ENCODE measurements at places on chromosomes 16 and 17. TPM values are rescaled to one million over a fixed set of nuclear protein-coding genes. Genes with fewer than 3 reads are reported as not detected.

- H3K27ac ChIP-seq: no peak overlapping the region
- no peaks in the 10 kb centered on the region for H3K4me1 ChIP-seq
Measured at GRCh38 chr17:71759422-71760060, 361.3 kb upstream of the SOX9 start.

- H3K36me3 ChIP-seq: no peaks in the 10 kb centered on the region
- peaks cover 22% of the 10 kb centered on the region for H3K27me3 ChIP-seq
- no peak overlapping the region for H3K4me3 ChIP-seq
- DNase-seq: no peak
- H3K4me1 ChIP-seq: no peaks in the 10 kb centered on the region
- H3K27ac ChIP-seq: no peak overlapping the region
Measured at GRCh38 chr16:51143196-51143977, 7.7 kb downstream of the SALL1 start.

DNA sequence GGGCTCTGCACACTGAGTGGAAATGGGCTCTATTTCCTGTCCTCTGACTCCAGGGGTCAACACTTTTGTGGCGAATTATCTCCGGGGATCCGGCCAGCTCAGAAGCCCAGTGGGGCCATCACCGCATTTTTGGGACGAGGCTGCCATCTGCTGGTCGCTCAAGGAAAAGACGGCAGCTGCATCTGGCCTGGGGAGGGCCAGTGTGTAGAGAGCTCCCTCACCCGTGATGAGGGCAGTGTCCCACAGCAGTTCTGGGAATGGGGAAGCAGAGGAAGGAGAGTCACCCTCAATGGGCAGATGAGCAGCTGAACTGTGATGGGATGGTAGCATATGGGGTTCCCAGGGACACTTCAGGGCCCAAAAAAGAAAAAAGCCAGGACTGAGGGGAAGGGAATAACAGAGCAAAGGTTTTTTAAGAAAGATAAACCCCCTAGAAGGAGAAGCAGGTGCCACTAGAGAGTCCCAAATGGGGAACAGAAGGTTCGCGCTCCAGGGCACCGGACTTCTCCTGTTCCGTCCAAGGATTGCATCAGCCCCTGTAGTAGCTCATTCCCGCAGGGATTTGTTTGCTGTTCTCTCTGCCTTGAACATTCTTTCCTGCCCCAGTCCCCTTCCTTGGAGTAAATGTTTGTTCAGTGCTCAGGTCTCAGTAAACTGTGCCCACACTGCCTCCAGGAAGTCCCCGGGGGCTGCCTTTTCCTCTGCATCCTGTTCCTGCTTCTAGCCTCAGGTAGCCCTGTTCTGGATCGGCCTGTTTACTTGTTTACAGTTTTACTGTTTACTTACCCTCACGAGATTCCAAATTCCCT is 9.3 kb upstream of the ABCC12 start:
- no peak overlapping the region for H3K4me3 ChIP-seq
- no peaks in the 10 kb centered on the region for H3K36me3 ChIP-seq
- DNase-seq: peak; percentile 36
- no peak overlapping the region for H3K27ac ChIP-seq

GRCh38 chr17:52035336-52035915 is 123.1 kb downstream of the CA10 start:
- H3K4me1 ChIP-seq: no peaks in the 10 kb centered on the region
- no peak overlapping the region for H3K27ac ChIP-seq
- DNase-seq: no peak

DNA sequence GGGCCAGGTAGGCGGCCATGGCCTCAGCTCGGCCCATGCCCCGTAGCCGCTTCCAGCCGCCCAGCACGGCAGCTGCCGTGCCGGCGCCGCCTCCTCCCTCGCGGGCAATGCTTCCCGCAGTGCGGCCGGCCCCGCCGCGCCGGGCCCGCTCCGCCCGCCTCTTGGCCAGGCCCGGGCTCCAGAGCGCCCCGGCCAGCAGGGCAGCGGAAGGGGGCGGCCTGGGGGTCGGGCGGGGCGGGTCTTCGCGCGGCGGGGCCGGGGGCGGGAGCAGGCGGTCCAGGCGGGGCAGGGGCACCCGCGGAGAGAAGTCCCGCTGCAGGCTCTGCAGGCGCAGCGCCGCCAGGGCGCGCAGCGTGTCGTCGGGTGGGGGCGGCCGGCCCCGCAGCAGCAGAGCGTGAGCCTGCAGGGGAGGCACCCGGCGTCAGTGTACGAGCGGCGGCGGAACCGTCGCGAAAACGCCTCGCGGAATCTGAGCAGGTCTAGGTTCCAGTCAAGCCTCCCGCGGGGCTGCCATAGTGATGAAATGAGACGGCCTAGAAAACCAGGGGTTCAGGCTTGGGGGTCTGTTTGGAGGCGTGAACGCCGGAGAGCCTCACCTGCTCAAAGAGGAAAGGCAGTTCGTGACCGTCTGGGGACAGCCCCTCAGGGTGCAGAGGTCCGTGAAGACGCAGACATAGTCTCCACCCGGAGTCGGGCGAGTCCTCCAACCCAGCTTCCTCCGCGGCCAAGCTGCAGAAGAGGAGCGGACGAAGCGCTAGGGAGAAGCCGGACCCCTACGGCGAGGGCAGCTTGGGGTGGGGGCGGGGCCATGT is 6.6 kb downstream of the PLEKHH3 start:
- peaks cover 37% of the 10 kb centered on the region for H3K27me3 ChIP-seq
- peak overlapping the region; percentile 79 for H3K4me3 ChIP-seq

DNA sequence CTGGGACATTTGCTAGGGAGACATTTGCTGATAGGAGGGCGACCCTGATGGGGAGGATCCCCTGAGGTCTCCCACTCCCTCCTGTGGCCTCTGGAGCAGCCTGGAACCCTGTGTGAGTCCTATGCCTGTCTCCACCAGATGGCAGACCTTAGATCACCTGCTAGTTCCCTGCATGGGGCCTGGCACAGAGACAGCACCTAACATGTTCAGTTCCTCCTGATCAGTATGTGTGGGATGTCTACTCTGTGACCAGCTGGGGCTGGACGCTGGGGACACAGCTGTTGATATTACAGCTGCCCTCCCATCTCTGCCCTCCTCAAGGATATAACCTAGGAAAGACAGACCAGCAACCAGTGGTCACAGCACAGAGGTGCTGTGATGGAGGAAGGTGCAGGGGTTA is 1.1 kb upstream of the ADCY7 start:
- H3K36me3 ChIP-seq: no peaks in the 10 kb centered on the region
- peak overlapping the region; percentile 98 for H3K4me3 ChIP-seq
- no peak for DNase-seq
- peak overlapping the region; percentile 95 for H3K27ac ChIP-seq

- H3K27ac ChIP-seq: peak overlapping the region; percentile 7
- no peak for DNase-seq
- H3K36me3 ChIP-seq: no peaks in the 10 kb centered on the region
- H3K4me1 ChIP-seq: peaks cover 6% of the 10 kb centered on the region
- H3K4me3 ChIP-seq: peak overlapping the region; percentile 76
Measured at GRCh38 chr17:74987909-74988711, 678 bp downstream of the CDR2L start.

DNA sequence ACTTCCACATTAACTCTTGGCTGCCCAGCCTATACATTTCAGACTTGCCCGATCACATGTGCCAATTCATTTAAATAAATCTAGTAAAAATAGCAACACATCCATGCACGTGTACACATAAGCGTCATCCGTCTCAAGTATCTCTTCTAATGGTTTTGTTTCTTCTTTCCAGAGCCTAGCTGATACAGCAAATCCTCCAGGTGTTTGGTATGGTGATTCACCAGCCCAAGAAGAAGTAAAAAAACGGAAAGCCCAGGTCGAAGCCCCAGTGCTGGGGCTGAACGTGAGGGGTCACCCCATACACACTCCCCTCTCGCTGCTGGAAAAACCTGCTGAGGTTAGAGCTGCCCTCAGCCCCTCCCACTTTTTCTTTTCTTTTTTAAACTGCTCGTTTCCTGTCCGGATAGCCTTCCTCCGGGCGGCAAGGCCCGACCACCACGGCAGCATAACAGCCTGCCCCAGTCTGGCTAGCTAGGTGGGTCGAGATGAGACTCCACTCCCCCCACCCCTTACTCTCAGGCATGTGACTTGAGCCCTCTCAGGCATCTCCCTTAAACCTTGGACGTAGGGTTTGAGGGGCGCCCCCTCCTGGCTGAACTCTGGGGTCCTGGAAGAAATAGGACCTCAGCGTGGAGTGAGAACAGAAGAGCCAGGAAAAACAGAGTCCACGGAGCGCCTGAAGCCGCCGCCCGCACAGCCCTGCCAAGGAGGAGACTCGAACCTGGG is 13.9 kb upstream of the OR1F1 start:
- no peak for DNase-seq
- H3K27me3 ChIP-seq: peaks cover 56% of the 10 kb centered on the region
- H3K4me1 ChIP-seq: peaks cover 20% of the 10 kb centered on the region
- H3K4me3 ChIP-seq: peak overlapping the region; percentile 36
- H3K36me3 ChIP-seq: no peaks in the 10 kb centered on the region

DNA sequence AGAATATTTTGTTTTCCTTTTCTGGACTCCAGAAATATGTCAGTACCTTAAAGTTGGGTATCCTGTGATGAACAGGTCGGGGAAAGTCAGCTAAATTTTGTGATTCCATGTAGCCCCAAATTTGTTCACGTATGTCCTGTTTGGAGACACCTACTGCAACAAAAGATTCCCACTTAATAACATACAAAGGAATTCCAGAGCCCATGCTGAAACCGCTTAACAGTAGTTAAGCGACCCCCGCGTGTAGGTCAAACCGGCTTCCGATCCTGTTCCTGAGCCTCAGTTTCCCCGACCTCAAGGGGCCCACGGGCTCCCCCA is 477 bp downstream of the MTHFSD start:
- peaks cover 26% of the 10 kb centered on the region for H3K4me1 ChIP-seq
- no peaks in the 10 kb centered on the region for H3K36me3 ChIP-seq
- H3K27me3 ChIP-seq: peaks cover 9% of the 10 kb centered on the region
- no peak for DNase-seq

DNA sequence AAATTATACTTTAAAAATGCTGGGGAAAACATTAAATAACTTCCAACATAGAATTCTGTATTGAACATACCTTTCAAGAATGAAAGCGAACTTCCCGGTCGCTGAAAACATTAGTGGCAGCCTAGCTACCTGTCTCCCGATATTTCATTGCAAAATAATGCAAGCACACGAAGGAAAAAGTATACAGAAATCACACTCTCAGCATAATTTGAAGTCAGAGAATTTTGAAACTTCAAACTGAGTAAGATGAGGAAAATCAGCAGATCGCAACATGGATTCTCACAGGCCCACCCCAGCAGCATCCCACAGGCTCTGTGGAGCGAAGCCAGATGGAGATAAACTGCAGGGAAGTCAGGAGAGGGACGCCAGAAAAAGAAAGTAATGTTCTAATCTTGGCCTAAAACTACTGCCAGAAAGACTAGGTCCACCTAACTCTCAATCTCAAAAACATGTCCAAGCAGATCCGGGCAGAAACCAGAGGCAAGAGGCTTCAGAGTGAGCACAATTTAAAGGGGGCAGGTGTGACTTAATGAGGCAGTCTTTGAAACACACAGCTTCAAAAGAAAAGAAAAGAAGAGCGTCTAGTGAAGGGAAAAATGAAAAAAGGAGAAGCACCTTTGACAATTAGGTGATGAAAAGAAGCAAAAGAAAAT is 4.8 kb upstream of the GOSR1 start:
- DNase-seq: no peak
- no peak overlapping the region for H3K27ac ChIP-seq
- H3K36me3 ChIP-seq: no peaks in the 10 kb centered on the region
- H3K4me3 ChIP-seq: no peak overlapping the region
- no peaks in the 10 kb centered on the region for H3K27me3 ChIP-seq

GRCh38 chr17:81101614-81102306 is 63.5 kb upstream of the PVALEF start:
- no peak overlapping the region for H3K27ac ChIP-seq
- peaks cover 3% of the 10 kb centered on the region for H3K4me1 ChIP-seq
- H3K27me3 ChIP-seq: no peaks in the 10 kb centered on the region
- no peak overlapping the region for H3K4me3 ChIP-seq
- peak; percentile 88 for DNase-seq

DNA sequence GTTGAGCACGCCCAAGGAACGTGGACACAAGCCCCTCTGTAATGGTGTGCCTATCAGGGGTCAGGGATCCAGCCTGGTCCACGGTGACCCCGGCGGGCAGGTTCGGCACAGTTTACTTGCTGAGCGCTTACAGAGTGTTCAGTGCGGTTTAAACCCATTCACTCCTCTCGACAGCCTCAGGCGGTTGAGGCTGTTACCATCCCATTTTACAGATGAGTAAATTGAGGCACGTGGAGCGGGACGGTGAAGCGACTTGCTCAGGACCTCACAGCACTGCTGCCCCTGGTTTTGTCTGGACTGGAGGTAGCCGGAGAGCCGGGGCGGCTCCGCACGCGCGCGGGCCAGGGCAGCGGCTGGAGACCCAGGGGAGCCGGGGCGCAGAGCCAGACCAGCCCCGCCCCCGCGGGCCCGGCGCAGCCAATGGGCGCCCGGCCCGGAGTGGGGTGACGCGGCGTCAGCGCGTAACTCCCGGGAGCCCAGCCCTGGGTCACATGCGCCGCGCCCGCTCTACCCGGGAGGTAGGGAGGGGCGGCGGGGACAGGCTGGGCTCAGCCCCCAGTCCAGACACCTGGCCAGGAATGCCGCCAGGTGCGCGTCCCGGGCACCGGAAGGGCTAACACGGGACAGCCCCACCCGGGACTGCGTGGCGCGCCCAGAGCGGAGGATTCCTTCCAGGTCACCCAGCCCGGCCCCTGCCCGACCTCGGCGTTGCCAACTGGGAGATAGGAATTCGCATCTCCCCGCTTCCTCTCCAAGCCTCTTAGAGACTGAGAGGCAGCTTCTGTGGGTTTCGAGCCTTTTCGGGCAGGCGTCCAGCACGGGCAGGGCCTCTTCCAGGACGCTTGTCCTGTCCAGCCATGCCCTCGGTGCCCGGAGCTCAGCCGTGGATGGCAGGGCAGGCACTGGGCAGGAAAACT is 3.3 kb upstream of the SREBF1 start:
- no peaks in the 10 kb centered on the region for H3K27me3 ChIP-seq
- peak; percentile 70 for DNase-seq
- no peaks in the 10 kb centered on the region for H3K36me3 ChIP-seq
- peaks cover 50% of the 10 kb centered on the region for H3K4me1 ChIP-seq
- peak overlapping the region; percentile 61 for H3K4me3 ChIP-seq
- peak overlapping the region; percentile 87 for H3K27ac ChIP-seq

DNA sequence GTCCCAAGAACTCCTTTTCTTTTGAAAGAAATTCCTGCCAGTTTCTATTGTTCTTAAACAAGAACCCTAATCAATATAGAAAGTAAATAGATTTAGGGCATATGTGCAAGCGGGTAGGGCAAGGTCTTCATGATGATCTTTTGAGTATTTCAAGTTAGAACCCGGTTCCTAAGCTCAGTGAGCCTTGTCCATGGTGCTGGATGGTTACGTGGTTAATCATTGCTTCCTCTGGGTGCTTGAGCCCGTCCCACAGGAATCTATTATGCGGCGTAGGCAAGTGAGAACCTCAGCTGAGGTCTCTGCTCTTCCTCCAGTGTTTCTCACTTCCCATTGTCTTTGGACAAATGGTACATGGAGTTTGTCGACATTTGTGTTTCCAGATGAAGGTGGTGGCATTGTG is 580.8 kb upstream of the EEF2KMT start:
- no peak overlapping the region for H3K4me3 ChIP-seq
- no peak for DNase-seq
- H3K36me3 ChIP-seq: no peaks in the 10 kb centered on the region
- no peak overlapping the region for H3K27ac ChIP-seq
- H3K4me1 ChIP-seq: no peaks in the 10 kb centered on the region

- H3K4me1 ChIP-seq: peaks cover 29% of the 10 kb centered on the region
- DNase-seq: no peak
- H3K27ac ChIP-seq: no peak overlapping the region
- no peaks in the 10 kb centered on the region for H3K27me3 ChIP-seq
Measured at GRCh38 chr17:78876094-78876597, 26.9 kb downstream of the CEP295NL start.

TBC1D16 gene
- 3.1 TPM for total RNA-seq

LRRC37B gene
- 67.6 TPM for total RNA-seq

USP31 gene
- 4.6 TPM for total RNA-seq

CCL17 gene
- not detected for total RNA-seq

ATP2A1 gene
- total RNA-seq: 1.2 TPM

CPNE7 gene
- total RNA-seq: not detected

TMEM114 gene
- not detected for total RNA-seq
